ENCODE measurements at places on chromosomes 7 and 10. TPM values are rescaled to one million over a fixed set of nuclear protein-coding genes. Genes with fewer than 3 reads are reported as not detected.

HTR5A gene
- not detected for total RNA-seq

NPS gene
- total RNA-seq = not detected

CYP3A7 gene
- 0.33 TPM for total RNA-seq

NUTM2B gene
- total RNA-seq = 1.2 TPM

ELMO1 gene
- total RNA-seq = 0.73 TPM

NPFFR1 gene
- total RNA-seq = not detected

HKDC1 gene
- total RNA-seq = under 0.01 TPM

HOXA13 gene
- under 0.01 TPM for total RNA-seq

ALKBH4 gene
- total RNA-seq = 17.4 TPM

AVPI1 gene
- total RNA-seq = 91.5 TPM

FAM25G gene
- not detected for total RNA-seq

ZNF365 gene
- 3.8 TPM for total RNA-seq

IGFBP1 gene
- not detected for total RNA-seq

ZNF727 gene
- total RNA-seq = 0.17 TPM

ZCWPW1 gene
- 1.3 TPM for total RNA-seq

FRMD4A gene
- 14.1 TPM for total RNA-seq

SSC4D gene
- total RNA-seq = 0.33 TPM

Measured in smooth muscle cell of trachea (primary cell).